ENCODE measurements at places on chromosomes 13 and 19. TPM values are rescaled to one million over a fixed set of nuclear protein-coding genes. Genes with fewer than 3 reads are reported as not detected.

The IQCN gene
- total RNA-seq = 0.33 TPM

The KLK14 gene
- not detected for total RNA-seq

The ZNF554 gene
- 4.5 TPM for total RNA-seq

The F2RL3 gene
- 0.07 TPM for total RNA-seq

The FCER2 gene
- total RNA-seq = not detected

The KRTDAP gene
- total RNA-seq = not detected

The ZNF763 gene
- total RNA-seq = 1.1 TPM

The PRRG2 gene
- total RNA-seq = 0.65 TPM

The CD209 gene
- total RNA-seq = not detected

The DPP9 gene
- 28.5 TPM for total RNA-seq

The SMIM44 gene
- not detected for total RNA-seq

The CYP2A6 gene
- total RNA-seq = not detected

The TNFSF13B gene
- 8.2 TPM for total RNA-seq

The ZNF700 gene
- 6.4 TPM for total RNA-seq

The POSTN gene
- total RNA-seq = 686 TPM

The ZNF737 gene
- 6.9 TPM for total RNA-seq

The MRPS31 gene
- total RNA-seq = 10.0 TPM

The CEACAM6 gene
- not detected for total RNA-seq
